Stimulated activated CD8-positive, alpha-beta memory T cell treated with anti-CD3 and anti-CD28 coated beads, Interleukin-12 subunit alpha, Interleukin-12 subunit beta, amount 100 ng/mL, for 1 hour (primary cell): ENCODE measurements at places on chromosomes 13 and 19.

DNA sequence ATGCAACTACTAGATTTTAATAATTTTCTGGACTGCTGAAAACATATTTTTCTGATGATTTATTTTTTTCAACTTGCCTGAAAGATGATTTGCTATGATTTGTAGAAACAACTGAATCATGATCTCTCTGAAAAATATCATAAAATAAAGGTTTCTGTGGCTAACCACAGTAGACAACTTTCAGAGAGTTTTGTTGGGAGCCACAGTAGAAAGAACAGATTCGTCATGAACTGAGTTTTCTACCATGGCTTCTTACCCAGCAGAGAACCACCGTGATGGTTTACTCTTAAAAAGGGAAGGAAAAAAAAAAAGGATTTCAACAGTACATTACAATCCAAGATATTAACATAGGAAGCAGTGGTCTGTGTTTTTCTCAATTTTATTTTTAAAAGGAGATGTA, 18.0 kb downstream of the ZAR1L start:
- DNase-seq, result no peak

- no peak for DNase-seq
Observed at GRCh38 chr13:74003374-74003773, 130.8 kb downstream of the KLF12 start.

DNA sequence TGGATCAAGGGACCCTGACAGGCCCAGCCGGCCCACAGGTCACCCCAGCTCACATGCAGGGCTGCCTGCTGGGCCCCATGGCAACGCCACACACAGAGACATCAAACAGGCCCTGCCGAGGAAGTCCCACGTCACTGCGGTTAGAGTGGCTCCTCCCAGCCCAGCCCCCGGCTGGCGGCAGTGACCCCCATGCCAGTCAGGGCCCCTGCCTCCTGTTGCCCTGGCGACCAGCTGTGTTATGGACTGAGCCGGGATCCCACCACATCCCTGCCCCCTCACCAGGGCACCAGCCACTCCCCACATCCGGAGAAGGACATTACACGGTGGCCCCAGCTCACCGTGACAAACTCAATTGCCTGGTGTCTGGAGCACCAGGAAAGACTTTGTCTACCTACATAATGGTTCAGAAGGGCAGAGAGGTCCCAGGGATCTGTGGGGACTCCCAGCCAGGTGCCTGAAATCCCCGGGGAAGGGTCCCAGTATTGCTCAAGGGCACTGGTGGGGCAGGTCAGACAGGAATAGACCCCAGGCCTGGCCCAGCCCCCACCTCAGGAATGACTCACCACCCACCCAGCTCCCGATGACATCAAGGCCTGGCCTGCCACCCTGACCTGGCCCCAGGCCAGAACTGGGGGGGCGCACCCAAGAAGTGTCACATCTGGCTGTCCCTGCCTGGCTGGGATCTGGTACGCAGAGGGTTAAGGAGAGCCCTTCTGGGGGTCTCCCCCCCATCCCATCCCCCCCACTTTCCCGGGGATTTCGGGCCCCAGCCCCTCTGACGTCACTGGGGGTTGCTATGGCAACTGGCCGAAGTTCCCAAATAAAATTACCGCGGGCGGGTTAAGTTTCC, 30.2 kb upstream of the NANOS3 start:
- DNase-seq, result peak; percentile 91

DNA sequence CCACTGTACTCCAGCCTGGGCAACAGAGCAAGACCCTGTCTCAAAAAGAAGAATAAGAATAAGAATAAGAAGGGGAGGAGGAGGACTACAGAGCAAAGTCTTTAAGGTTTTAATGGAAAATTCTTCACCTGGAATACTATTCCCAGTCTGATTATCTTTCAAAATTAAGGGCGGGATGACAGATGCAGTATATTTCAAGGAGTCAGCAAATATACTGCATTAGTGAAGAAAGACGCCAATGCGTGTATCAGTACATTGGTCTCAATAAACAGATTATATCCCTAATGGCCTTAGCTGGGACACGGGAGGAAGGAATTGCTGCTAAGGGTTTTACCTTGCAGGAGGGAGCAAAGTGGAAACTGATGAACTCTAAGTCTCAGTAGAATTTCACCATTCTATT, 54.1 kb upstream of the PDCD5 start:
- no peak for DNase-seq

DNA sequence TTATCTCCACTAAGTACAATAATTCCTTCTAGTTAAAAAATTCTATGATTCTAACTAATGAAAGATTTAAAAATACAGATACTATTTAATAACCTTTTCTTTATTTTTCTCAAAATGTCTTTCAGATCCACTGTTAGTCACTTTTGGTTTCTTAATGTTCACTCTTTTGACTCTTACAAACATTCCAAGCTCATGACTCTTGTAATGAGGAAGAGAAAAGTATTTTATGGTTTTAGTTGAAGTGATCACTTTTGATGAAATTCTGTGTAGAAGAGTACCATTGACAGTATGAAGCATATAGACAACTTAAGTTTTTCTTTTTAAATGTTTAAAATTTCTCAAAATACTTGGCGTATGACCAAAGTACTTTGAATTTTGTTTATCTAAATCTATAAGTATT, 27.8 kb downstream of the COG3 start:
- no peak for DNase-seq

DNA sequence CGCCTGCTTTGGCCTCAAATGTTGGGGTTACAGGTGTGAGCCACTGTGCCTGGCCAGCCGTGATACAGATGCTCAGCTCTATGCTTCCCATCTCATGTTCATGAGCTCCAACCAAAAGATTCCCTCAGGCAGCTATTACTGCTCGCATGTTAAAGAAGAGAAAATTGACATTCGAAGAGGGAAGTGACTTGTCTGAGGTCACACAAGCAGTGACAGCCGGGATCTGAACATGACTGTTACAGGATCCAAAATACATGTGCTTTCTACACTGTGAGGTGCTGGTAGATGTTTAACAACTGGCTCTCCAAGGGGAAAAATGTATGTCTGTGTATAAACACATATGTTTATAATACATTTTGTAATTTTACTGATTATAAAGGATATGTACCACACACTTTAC, 11.3 kb downstream of the FPR1 start:
- no peak for DNase-seq

GRCh38 chr19:7924651-7925170, 1.2 kb downstream of the CTXN1 start:
- no peak for DNase-seq

GRCh38 chr13:69879936-69880335, 227.7 kb upstream of the ATXN8OS start:
- no peak for DNase-seq

DNA sequence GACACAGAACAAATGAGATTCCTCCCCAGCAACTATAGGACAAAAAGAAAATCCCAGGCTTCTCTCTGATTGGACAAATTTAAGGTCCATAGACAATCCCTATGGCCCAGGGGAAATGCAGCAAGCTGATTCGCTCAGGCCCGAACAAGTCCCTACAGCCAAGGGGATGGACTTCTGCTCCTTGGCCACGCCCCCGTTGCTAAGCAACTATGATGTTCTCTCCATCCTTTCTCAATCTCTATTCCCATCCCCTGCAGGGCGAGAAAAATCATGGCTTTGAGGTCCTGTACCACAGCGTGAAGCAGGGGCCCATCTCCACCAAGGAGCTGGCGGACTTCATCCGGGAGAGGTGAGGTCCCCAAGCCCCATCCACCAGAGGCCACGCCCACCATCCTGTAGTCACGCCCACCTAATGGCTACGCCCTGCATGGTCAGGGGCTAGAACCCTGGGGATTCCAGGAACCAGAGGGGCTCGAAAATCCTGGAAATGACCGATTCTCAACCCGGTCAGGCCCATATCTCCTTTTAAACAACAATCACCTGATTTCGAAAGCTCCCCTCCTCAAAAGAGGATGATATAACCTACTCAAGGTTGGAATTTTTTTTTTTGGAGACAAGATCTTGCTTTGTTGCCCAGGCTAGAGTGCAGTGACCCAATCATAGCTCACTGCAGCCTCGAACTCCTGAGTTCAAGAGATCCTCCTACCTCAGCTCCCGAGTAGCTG, 11.4 kb downstream of the FCHO1 start:
- DNase-seq, result no peak

GRCh38 chr13:49620170-49620621, 8.1 kb upstream of the ARL11 start:
- no peak for DNase-seq
